ENCODE measurements at places on chromosomes 7 and 10.
A peak's percentile ranks its signal among the peaks of the same experiment; 100 is the strongest.

- DNase-seq, result no peak
Observed at GRCh38 chr7:150569245-150569955, 2.2 kb downstream of the GIMAP4 start.

GRCh38 chr10:31426401-31426800 lies 107.4 kb downstream of the ZEB1 start:
- DNase-seq, result peak; percentile 8

DNA sequence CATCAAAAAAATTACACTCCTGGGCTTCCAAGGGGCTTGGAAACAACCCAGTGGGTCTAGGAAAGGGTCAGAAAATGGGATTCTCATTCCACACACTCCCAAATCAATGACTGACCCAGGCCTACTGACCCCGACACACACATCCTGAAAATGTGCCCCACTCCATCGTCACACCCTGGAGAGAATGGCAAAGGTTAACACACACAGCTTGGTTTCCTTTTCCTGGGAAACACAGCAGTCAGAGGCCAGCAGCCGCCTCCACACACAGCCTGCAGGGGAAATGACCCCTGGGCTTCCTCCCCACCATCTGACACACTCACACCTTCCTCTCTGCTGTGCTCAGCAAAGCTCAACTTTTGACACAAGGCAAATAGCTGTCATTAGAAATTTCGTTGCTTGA lies 42.9 kb downstream of the SH3PXD2A start:
- no peak for DNase-seq

GRCh38 chr10:124003871-124004662 lies 89.3 kb downstream of the CHST15 start:
- DNase-seq, result no peak

GRCh38 chr10:33277135-33277536 lies 57.3 kb downstream of the NRP1 start:
- DNase-seq, result no peak

- DNase-seq, result no peak
Observed at GRCh38 chr7:19248115-19248514, 102.9 kb upstream of the FERD3L start.

- no peak for DNase-seq
Observed at GRCh38 chr7:5541087-5541992, 117.7 kb upstream of the TNRC18 start.

- DNase-seq, result no peak
Observed at GRCh38 chr10:86744067-86744725, 12.2 kb upstream of the BMPR1A start.

Data from hepatocyte (in vitro differentiated cells).